AG20443 (cell line): ENCODE measurements at places on chromosomes 5 and 9.
A peak's percentile ranks its signal among the peaks of the same experiment; 100 is the strongest.

DNA sequence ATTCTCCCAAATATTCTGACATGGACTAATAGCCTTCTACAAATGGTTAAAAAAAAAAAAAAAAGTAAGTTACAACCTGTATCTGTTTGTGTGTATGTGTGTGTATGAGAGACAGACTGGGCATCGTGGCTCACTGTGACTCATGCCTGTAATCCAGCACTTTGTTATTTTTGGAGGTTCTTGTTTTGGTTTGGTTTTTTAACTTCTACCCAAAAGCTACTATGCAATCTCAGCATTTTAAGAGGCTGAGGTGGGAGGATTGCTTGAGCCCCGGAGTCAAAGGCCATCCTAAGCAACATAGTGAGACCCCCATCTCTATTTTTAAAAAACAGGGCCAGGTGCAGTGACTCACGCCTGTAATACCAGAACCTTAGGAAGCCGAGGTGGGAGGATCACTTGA lies 17.6 kb upstream of the HAVCR1 start:
- DNase-seq = peak; percentile 50

DNA sequence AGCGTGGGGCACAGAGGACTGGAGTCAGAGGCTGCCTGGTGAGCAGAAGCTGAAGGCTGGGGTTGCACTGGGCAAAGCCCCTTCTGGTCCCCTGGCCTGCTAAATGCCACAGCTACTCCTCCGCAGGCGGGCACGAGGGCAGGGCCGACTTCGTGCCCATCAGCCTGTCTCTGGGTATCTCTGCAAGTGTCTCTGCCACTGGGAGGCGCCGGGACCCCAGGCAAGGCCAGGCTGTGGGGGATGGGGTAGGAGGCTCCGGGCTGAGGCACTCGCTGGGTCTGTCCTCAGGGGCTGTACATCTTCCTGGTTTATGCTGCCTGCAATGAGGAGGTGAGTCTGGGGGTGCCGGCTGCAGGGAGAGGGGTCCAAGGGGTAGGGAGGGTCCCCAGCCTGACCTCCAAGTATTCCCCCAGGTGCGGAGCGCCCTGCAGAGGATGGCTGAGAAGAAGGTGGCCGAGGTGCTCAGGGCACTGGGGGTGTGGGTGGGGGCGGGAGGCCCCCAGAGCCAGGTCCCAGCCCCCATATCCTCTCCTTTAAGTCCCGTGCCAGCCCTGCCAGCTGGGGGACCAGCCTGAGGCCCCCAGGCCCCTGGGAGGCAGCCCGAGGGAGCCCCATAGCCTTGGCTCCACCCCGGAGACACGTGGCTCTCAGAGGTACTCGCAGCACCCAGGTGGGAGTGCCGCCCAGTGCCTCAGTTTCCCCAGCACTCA lies 25.1 kb downstream of the ADGRD2 start:
- DNase-seq = no peak

DNA sequence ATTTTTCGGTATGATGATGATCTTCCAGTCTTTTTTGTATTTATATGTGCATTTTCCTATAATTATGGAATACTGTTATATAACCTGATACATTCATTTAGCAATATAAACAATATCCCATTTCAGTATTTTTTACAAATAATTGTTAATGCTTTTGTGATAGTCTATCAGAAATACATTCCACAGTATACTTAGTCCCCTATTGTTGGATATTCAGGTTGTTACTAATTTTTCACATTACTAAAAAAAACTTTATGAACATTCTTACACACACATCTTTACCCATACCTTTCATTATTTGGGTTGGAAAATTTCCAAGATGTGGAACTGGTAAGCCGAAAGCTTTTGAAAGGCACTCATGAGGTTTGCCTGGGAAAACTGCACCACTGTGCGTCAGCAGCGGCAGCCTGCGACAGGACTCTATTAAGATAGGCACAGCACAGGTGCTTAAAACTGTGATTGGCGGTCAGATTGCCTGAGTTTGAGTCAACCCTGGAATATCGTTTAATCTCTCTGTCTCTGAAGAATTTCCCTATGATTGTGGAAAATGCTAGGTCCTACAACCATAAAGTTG lies 147.5 kb upstream of the ERCC6L2 start:
- no peak for DNase-seq

DNA sequence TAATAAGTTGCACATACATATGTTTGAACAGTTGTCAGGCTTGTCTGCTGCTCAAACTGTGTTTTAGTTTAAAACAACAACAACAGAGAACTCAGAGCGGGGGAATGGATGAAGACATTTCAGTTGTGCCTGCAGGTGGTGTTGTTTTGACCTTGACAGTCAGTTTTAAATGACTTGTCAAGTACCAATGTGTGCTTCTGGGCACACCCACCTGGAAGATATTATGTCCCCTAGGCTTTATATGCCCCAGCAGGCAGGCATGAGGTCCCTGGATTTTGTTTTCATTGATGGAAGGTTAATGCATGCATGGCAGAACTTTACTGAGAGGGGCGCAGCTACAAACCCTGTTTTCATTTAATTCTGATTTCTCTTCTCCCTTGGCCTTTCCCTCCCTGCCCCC lies 84.6 kb downstream of the AOPEP start:
- DNase-seq = no peak

DNA sequence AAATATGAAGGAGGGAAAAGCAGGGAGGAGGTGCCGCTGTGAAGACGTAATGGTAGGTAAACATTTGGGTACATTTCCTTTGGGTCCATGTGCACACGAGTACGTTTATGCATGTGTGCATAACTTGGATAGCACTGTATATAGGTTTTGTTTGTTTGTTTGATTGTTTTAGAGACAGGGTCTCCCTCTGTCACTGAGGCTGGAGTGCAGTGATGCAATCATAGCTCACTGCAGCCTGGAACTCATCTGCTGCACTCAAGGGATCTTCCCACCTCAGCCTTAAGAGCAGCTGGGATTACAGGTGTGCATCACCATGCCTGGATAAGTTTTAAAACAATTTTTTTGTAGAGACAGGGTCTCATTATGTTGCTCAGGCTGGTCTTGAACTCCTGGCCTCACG lies 94.0 kb downstream of the THBS4 start:
- no peak for DNase-seq

- peak; percentile 70 for DNase-seq
Measured at GRCh38 chr5:93583768-93584595, 960 bp downstream of the NR2F1 start.

DNA sequence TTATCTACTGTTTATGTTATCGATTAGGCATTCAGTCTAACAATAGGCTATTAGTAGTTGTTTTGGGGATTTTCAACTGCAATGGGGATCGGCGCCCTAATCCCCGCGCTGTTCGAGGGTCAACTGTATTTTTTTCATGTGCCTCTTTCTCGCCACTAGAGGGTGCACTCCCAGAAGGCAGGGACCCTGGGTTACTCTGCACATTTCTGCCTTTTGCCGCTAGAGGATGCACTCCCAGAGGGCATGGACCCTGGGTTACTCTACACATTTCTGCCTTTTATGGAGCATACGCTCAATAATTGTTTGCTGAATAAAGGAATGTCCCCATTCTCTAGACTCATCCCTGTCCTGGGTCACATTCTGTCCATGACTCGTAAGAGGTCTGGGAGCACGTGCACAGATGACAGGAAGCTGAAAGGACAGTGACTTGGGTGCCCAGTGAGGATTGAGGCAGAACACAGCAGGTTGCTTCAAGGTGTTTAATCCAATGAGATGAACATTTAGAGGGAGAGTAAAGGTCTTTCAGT lies 27.9 kb upstream of the RECK start:
- DNase-seq = peak; percentile 91

GRCh38 chr5:32785611-32786254 lies 74.6 kb downstream of the NPR3 start:
- DNase-seq = no peak

GRCh38 chr5:24385070-24385469 lies 259.7 kb downstream of the CDH10 start:
- DNase-seq = no peak

DNA sequence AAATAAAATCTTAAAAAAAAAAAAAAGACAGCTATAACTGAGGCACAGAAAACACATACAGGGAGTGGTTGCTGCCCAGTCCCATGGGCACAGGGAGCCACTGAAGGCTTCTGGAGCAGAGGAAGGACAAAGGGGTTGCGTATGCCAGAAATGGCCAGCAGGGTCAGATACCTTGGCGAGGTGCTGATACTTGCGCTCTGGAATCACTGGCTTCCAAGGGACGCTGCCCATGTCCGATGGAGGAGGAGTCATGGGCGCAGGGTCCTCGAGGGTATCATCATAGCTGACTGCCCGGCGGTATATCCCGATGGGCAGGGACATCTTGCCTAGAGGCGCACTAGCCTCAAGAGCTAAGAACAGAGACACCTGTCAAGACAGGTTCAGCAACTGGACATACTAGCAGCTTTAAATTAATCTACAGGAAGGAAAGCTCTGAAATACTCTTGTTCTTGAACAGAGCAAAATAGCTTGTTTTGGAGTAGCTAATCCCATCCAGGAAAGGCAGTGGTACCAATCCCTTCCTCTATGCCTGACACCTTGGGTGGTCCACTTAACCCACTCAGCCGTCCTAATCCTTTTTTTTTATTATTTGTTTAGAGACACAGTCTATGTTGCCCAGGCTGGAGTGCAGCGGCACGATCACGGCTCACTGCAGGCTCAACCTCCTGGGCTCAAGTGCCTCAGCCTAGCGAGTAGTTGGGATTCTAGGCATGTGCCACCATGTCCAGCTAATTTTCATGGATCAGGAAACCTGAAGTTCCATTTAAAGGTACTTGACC lies 6.0 kb downstream of the KIAA1191 start:
- DNase-seq = no peak

DNA sequence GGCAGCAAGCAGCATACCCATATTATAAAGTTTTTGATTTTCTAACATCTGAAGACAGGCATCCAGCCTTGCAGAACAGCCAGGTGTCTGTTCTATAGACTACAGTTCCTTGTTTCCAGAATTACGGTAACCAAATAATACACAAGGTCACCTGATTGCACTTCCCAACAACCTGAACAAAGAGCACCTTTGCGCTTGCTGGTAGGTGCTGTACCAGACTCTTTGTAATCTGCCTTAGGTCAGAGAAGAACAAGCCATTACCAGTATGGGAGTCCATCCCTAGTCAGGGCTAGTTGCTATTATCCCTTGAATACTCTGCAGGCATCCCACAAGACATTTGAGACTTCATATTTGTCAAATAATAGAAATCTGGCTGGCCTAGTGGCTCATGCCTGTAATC lies 256.2 kb downstream of the ARRDC3 start:
- no peak for DNase-seq

- no peak for DNase-seq
Measured at GRCh38 chr9:82127465-82127864, 138.9 kb downstream of the SPATA31D1 start.

DNA sequence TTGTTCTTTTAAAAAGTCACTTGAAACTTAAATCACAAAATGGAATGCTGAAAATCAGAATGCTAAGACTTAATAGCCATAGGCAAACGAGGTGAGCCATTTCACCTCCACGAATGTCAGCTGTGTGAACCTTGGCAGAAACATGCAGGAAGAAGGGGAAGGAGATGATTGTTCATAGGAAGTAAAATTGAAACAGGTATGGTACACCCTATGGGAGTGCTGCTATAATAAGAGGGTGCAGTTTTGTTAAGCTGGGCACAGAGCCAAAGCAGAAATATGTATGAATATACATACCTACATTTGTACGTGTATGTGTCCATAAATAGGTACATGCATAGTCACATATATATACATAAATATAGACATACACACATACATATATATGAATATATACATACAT lies 51.0 kb upstream of the SPINK5 start:
- no peak for DNase-seq

DNA sequence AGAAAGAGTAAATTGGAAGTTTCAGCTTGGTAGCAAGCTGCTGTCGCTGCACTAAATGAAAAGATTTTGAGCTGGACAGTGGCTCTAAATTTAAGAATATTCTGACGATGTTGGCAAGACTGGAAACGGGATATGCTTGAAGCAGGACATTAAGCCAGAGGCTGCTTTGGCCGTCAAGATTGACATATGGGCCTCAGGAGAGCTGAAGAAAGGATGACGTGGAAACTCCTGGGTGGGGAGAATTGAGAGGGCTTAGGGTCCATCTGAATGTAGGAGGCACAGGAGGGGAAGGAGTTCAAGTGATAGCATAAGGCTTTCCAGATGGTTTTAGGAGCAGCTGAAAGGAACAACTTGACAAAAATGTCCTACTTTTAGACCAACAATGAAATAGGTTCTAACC lies 108.9 kb downstream of the PAPPA start:
- no peak for DNase-seq
